NCI-H226 (cell line): ENCODE measurements at places on chromosomes 7 and 10.

- DNase-seq = peak; percentile 43
Observed at GRCh38 chr10:77710759-77711682, 73.4 kb upstream of the KCNMA1 start.

DNA sequence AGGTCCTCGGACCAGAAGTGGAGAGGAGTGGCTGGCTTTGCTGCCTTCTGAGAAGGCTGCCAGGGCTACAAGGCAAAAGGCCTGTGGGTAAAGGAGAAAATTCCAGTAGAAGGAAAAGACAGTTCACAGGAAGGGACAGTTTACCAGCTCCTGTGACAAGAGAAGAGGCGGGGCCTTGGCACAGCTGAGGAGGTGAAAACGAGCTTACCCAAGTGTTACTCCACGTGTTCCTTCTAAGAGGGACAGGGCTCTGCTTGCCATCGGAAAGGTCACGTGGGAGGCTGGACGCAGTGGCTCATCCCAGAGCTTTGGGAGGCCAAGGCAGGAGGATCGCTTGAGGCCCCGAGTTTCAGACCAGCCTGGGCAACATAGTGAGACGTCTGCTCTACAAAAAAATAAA lies 129.4 kb upstream of the ZNF746 start:
- no peak for DNase-seq

GRCh38 chr7:155154586-155154985 lies 84.5 kb downstream of the HTR5A start:
- DNase-seq = no peak

DNA sequence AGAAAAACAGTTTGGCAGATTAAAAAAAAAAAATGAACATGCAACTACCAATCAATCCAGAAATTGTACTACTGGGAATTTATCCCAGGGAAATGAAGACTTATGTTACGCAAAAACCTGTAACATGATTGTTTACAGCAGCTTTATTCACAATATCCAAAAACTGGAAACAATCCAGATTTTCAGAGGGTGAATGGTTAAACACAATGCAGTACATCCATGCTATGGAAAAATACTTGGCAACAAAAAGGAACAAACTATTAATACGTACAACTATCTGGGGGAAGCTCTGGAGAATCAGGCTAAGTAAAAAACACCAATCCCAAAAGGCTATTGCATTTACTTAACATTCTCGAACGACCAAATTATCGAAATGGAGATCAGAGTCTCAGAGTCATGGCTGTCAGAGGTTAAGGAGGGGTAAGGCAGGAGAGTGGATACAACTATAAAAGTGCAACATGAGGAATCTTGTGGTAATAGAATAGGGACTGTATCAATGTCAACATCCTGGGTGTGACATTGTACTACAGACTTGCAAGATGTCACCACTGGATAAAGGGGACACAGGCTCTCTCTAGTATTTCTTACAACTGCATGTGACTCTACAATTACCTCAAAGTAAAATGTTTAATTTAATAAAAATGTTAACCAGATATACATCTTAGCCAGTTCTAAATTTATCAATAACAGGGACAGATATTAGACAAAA lies 21.5 kb upstream of the RUFY2 start:
- no peak for DNase-seq

- no peak for DNase-seq
Observed at GRCh38 chr10:33664070-33664469, 329.6 kb upstream of the NRP1 start.

DNA sequence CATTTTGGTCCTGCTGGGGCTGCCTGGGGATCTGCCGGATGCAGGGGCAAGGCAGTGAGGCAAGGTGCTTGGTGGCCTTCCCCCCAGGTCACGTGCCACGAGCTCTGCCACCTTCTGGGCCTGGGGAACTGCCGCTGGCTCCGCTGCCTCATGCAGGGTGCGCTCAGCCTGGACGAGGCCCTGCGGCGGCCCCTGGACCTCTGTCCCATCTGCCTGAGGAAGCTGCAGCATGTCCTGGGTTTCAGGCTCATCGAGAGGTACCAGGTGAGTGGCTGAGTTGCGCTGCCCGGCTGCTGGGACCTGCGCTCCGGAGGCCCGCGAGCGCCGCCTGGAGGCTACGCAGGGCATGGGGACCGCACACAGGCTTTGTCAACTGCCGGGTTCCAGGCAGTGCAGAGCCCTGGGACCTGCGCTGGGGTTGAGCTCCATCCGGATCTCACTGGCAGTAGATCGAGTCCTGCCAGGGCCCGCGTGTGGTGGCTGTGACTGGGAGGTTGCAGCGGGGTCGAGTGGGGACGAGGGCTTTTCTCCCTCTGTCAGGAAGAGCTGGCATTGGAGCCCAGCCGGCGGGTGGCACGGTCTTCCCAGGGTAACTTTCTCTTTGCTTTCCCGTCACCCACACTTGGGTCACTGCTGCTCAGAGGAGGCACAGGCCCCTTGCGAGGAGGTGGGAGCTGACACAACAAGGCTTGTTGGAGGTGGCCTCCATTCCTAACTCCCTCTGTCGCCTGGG lies 21.7 kb downstream of the AMZ1 start:
- peak; percentile 28 for DNase-seq

- DNase-seq = no peak
Observed at GRCh38 chr10:58898854-58899573, 277.4 kb upstream of the PHYHIPL start.
